ENCODE measurements at places on chromosomes 4 and X. TPM values are rescaled to one million over a fixed set of nuclear protein-coding genes. Genes with fewer than 3 reads are reported as not detected.
A peak's percentile ranks its signal among the peaks of the same experiment; 100 is the strongest.

GRCh38 chr4:35649778-35650177 is 594.5 kb downstream of the ARAP2 start:
- no peak for DNase-seq
- no peak overlapping the region for H3K27ac ChIP-seq
- H3K4me3 ChIP-seq = no peak overlapping the region
- H3K27me3 ChIP-seq = no peaks in the 10 kb centered on the region
- no peaks in the 10 kb centered on the region for H3K36me3 ChIP-seq

DNA sequence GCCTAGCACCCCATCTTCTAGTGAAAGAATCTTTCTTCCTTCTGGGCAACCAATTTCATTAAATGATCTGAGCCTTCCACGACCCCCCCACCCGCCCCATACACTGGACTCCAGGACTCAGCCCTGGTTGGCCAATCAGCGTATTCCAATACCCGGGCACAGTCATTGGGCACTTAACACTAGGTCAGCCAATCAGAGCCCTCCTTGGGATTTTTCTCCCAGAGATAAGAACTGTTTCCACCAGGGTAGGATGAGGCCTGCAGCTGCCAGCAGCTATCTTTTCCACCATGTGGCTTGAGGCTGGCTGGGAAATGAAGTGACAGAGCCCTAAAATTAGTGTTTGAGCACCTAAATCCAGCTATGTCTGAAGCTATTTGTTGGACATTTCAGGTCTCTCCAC is 418.8 kb downstream of the BCOR start:
- H3K36me3 ChIP-seq = no peaks in the 10 kb centered on the region
- H3K4me3 ChIP-seq = no peak overlapping the region
- H3K4me1 ChIP-seq = no peaks in the 10 kb centered on the region
- DNase-seq = no peak

- peak overlapping the region; percentile 94 for H3K27ac ChIP-seq
- H3K4me3 ChIP-seq = peak overlapping the region; percentile 93
- DNase-seq = no peak
- H3K36me3 ChIP-seq = no peaks in the 10 kb centered on the region
Observed at GRCh38 chrX:120559804-120560203, 958 bp downstream of the CUL4B start.

DNA sequence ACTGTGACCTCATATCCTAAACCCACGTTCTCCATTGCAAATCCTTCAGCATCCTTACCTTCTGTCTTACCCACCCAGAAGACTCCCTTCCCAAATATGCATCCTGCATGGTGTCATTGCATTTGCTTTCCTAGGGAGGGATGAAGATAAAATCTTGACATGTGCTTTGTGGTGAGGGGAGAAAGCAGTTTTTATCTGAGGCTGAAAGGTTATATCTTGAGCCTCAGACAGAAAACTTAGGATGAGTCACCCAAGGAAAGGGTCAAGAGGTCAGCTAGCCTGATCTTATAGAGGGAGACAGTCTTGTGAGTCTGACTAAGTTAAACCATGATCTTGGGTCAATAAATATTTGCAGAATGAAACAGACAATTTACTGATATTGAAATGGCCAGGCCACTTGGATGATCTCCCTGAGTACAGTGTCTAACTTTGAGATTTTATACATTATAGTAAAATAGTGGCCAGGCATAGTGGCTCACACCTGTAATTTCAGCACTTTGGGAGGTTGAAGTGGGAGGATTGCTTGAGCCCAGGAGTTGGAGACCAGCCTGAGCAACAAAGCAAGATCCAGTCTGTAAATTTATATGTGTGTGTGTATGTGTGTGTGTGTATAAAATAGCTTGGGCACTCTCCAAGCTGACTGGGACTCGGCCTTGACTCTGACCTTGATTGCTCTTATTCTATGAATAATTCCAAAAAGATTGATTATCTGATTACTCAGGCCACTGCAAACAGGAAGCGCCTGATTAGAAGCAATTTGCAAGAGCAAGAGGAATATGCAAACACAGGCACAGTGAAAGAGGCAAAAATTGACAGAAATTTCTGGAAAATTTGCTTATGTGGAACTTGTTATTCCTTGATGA is 15.4 kb upstream of the FAM9C start:
- peaks cover 31% of the 10 kb centered on the region for H3K36me3 ChIP-seq
- peak overlapping the region; percentile 43 for H3K27ac ChIP-seq
- H3K4me3 ChIP-seq = no peak overlapping the region

DNA sequence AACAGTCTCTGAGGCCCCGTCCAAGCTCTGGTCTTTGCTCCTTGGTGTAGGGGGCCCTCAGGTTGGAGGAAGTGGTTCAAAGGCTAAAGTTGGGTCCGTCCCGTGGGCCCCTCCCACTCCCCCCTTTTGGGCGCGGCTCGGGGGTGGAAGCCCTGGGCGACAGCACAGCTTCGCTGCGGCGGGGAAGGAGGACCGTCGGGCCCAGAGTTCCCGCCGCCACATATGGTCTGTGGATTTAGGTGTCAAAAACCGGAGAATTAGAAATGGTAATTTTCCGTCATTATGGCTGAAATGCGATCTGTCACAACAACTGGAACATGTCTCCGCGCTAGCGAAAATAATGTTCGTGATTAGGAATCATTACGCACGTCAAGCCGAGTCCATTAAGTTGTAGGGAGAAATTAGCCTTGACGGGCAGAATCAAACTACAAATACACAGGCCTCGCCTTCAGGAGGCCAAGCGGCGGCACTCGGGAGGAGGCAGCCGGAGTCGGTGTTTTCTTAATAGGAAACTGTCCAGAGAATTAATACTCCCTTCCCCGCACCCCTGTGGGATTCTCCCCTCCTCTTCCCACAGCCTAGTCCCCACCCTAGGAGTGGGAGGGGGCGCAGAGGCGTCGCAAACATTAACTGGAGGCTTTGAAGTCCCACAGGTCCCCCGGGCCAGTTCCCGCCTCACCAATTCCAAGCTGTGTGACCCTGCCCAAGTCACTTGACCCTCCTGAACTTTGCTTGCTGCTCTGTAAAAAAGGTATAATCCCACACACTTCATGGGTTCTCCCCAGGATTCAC is 15.0 kb downstream of the NKX3-2 start:
- no peak overlapping the region for H3K27ac ChIP-seq
- H3K4me1 ChIP-seq = peaks cover 9% of the 10 kb centered on the region
- peaks cover 4% of the 10 kb centered on the region for H3K36me3 ChIP-seq
- no peak for DNase-seq

- H3K27ac ChIP-seq = no peak overlapping the region
- H3K36me3 ChIP-seq = no peaks in the 10 kb centered on the region
- no peaks in the 10 kb centered on the region for H3K27me3 ChIP-seq
- H3K4me3 ChIP-seq = no peak overlapping the region
Observed at GRCh38 chrX:68762766-68763165, 66.1 kb upstream of the EFNB1 start.

- H3K27me3 ChIP-seq = no peaks in the 10 kb centered on the region
- H3K27ac ChIP-seq = no peak overlapping the region
- peaks cover 58% of the 10 kb centered on the region for H3K36me3 ChIP-seq
- H3K4me1 ChIP-seq = no peaks in the 10 kb centered on the region
Observed at GRCh38 chr4:119266153-119266552, 53.6 kb downstream of the USP53 start.

GRCh38 chr4:145552181-145552822 is 66.9 kb upstream of the MMAA start:
- H3K27ac ChIP-seq = no peak overlapping the region
- H3K4me3 ChIP-seq = no peak overlapping the region
- no peak for DNase-seq
- no peaks in the 10 kb centered on the region for H3K36me3 ChIP-seq

- H3K27me3 ChIP-seq = peaks cover 26% of the 10 kb centered on the region
- H3K36me3 ChIP-seq = no peaks in the 10 kb centered on the region
- H3K4me3 ChIP-seq = no peak overlapping the region
- no peaks in the 10 kb centered on the region for H3K4me1 ChIP-seq
Observed at GRCh38 chr4:7197910-7198309, 5.6 kb downstream of the SORCS2 start.

DNA sequence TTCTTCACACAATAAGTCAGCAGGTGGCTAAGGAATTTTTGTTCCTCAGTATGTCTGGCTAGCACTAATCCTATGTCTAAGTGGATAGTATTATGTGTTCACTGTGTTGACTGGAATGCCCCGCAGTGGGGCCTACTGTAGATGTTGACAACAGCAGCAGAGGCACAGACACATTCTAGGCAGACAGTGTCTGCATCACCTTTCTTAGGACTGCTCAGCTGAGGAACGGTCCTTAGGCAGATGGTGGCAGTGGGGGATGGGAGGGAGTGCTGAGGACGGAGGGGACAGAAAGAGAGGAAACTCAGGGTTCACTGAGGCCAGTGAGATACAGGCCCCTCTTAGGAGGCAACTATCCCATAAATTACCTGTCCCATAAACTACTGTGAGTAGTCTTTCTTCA is 44.6 kb upstream of the LEF1 start:
- peaks cover 4% of the 10 kb centered on the region for H3K4me1 ChIP-seq
- H3K27ac ChIP-seq = peak overlapping the region; percentile 29
- H3K27me3 ChIP-seq = no peaks in the 10 kb centered on the region
- H3K36me3 ChIP-seq = peaks cover 31% of the 10 kb centered on the region
- no peak overlapping the region for H3K4me3 ChIP-seq

- peaks cover 13% of the 10 kb centered on the region for H3K4me1 ChIP-seq
- no peaks in the 10 kb centered on the region for H3K27me3 ChIP-seq
- H3K36me3 ChIP-seq = no peaks in the 10 kb centered on the region
- H3K4me3 ChIP-seq = no peak overlapping the region
- no peak for DNase-seq
- H3K27ac ChIP-seq = no peak overlapping the region
Observed at GRCh38 chrX:136198010-136198409, 50.7 kb downstream of the FHL1 start.

- no peaks in the 10 kb centered on the region for H3K36me3 ChIP-seq
- no peak overlapping the region for H3K4me3 ChIP-seq
- H3K4me1 ChIP-seq = no peaks in the 10 kb centered on the region
- H3K27ac ChIP-seq = no peak overlapping the region
Observed at GRCh38 chr4:111631215-111631999, 513.8 kb upstream of the FAM241A start.

DNA sequence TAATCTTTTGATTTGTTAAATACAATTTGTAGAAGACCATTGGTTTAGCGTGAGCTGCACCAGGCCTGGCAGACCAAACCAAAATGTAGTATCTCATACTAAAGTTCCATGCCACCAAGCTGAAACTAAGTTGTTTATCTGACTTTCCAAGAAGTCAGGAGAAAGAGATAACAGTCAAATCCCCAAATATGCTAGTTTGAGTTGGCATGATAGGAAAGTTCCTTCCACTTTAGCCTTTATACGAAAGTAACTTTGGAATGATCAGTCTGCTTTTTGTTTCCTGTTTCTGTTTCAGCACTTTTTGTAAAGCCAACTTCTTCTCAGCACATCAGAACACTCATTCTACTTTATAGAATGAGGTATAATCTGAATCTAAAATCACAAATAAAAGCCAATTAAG is 449.2 kb downstream of the GRXCR1 start:
- no peak for DNase-seq
- H3K4me1 ChIP-seq = no peaks in the 10 kb centered on the region
- no peak overlapping the region for H3K4me3 ChIP-seq
- H3K27ac ChIP-seq = no peak overlapping the region
- no peaks in the 10 kb centered on the region for H3K36me3 ChIP-seq
- no peaks in the 10 kb centered on the region for H3K27me3 ChIP-seq

DNA sequence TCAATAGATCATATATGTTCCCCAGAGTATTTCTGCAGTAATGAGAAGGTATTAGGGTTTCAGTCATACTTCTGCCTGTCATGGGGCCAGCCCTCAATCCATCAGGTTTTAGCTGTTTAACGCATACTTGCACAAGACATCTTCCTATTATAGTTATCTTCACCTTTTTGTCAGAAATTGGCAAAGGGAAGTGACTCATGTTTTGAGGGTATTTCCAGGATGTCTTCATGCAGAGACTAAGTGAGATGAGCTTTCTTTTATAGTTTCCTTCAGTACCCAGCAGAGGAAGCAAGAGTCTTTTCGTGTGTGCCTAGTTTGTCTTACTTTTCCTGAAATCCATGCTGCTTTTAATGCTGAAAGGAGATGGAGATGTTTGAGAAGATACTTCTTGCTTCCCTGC is 9.5 kb downstream of the CSTF2 start:
- H3K27me3 ChIP-seq = no peaks in the 10 kb centered on the region
- no peak for DNase-seq
- peak overlapping the region; percentile 87 for H3K27ac ChIP-seq
- H3K36me3 ChIP-seq = peaks cover 3% of the 10 kb centered on the region

- H3K27me3 ChIP-seq = no peaks in the 10 kb centered on the region
- no peak overlapping the region for H3K4me3 ChIP-seq
- H3K27ac ChIP-seq = no peak overlapping the region
- H3K4me1 ChIP-seq = no peaks in the 10 kb centered on the region
Observed at GRCh38 chrX:38937400-38937799, 136.1 kb downstream of the MID1IP1 start.

The CCKAR gene
- not detected for total RNA-seq

The HTRA3 gene
- total RNA-seq = not detected

The HSD17B13 gene
- total RNA-seq = 1.5 TPM

The PDS5A gene
- 101 TPM for total RNA-seq

The MGARP gene
- total RNA-seq = not detected

The GAGE12F gene
- total RNA-seq = not detected

The HSPA4L gene
- not detected for total RNA-seq

The RAB9B gene
- 0.52 TPM for total RNA-seq

The GLOD5 gene
- total RNA-seq = not detected

All from naive thymus-derived CD8-positive, alpha-beta T cell (primary cell).